NCI-H510A (cell line): ENCODE measurements at places on chromosomes 7 and 10.

DNA sequence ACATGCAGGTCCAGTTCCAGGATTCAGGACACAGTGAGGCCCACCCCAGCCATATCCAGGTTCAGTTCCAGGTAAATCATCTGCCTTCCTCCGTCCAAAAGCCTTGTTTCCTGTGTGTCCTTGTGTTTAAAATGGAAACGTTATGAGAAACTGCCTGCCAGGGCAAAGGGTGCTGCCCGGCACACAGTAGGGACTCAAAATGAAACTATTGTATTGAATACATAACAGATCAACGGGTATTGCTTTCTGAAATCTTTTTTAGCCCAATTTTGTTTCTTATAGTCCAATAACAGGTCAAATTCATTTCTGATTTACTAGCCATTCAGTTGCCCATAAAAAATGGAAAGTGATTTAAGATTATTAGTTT, 115.5 kb downstream of the EGFR start:
- DNase-seq = no peak

DNA sequence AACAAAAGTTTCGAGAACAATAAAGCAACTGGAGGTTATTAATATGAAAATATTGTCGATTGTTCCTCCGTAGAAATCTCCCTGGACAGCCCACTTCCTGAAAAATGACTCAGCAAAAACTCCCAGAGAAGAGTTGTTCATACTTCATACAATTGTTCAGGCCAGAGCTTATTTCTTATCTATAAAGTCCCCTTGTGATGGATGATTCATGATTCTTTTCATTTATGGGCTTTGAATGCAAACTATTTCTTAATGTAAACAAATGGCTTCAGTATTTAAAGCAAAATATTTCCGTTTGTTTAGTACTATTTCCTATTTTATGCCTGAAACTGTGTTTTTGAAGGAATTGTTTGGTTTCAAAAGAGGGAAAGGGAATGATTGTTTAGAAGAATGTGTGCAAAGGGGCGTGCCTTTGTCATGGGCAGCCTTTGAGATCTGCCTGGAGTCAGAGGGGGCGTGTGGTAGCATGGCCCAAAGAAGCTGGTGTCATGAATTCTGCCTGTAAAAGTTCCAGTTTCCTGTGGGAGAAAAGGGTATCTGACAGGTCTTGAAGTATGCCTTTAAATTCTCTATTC, 26.2 kb upstream of the EXOC6 start:
- DNase-seq = no peak

DNA sequence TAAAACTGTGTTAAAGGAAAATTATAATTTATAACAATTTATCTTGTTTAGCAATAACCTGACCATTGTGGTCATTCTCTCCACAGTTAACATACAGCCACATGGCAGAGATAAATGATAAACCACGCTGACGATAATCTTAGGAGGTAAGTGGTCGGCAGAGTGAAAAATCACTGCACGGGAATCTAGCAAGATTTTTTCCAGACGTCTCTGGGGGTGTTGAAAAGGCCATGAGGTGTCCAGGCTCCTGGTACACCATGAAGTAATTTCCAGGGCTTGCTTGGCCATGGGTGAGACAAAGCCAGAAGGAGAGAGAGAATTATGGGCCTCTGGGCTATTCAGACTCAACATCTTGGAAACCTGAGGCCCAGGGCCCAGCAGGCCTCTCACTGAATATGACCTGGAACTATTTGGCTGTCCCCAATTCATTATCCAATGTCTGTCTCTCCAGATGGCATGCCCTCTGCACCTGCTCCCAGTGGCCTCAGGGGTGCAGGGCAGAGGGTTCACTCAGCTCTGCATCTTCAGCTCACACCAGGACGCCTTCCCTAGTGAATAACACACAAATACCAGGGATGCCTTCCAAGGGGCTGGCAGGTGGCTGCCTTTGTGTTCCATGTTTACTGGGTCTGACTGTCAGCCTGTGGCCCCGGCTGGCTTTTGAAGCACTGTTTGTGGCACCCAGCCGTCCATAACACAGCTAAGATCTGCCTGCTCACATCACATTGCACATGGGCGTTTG, 590.4 kb upstream of the PFKP start:
- DNase-seq = no peak

DNA sequence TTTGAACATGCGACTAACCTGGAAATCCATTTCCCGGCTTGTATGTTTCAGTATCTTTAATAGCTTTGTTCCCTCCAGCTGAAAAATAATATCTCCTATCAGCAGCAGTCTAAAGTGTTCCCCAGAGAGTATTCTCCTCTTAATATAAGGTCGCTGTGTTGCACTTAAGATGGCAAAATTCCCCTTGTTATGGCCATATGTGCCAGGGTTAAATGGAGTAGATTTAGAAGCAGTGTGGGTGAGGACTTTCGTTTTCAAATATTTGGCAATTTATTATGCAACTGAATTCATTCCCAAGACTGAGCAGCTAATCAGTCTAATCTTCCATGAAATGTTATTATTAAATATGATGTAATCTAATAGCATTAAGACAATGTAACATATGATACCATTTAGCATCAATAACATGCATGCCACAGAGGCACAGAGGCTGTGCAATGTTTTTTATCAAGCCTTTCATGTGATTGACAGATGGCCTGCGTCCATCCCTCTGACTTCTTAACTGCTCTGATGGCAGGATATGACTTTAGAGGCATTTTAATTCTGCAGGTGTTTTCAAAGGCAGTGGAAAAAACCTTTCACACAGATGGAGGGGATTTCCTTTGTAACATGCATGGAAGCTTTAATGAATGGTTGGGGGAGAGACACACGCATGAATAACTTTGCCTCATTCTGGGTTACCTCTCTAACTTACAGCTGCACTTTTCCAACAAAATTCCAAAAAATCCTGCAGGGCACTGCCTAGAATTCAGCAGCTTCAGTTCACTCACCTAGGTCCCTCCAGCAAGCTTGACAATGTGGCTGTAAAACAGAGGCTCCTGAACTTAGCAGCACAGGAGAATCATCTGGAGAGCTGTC, 55.1 kb upstream of the ZPBP start:
- DNase-seq = no peak

- no peak for DNase-seq
These were observed 130.1 kb downstream of the ELMO1 start for GRCh38 chr7:37318541-37318940.

- peak; percentile 88 for DNase-seq
These were observed 354.2 kb downstream of the DNAJB6 start for GRCh38 chr7:157690833-157691585.

DNA sequence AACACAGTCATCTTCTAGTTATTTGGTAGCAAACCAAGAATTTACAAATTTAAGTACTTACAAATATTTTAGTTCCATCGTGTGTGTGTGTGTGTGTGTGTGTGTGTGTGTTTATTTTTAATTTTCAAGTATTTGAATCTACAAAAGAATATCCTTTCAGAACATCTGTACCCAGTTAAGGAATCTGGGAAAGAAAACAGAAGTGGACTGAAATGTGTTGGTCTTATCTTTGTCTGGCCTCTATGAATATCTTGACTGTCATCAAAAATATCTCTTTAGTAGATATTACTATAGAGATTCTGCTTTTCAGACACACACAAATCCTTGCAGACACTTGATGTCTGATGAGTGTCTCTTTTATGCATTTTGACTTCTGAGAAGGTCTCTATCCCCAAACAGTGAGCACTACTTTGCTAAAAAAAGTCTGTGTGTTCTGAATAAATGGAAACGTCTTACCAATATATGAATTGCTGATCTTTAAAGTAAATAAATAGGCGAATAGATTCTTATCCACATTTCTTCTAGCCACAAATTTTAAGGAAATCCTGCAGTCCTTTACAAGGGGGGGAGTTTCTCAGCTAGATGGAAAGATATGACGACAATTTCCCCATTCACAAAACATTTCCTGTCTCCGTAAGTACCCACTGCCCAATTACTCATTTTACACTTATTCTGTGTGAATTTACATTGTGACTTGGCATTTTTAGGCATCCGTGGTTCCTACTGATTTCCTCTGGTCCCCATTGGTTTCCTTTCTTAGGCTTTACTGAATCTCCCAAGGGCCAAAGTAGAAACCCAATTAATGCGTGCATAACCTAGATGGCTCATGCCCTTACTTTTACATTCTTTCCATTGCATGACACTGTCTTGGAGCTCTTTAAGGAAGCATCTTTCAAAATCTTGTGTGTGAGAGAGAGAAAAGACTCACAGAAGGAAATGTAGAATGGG, 36.0 kb downstream of the NRCAM start:
- no peak for DNase-seq

DNA sequence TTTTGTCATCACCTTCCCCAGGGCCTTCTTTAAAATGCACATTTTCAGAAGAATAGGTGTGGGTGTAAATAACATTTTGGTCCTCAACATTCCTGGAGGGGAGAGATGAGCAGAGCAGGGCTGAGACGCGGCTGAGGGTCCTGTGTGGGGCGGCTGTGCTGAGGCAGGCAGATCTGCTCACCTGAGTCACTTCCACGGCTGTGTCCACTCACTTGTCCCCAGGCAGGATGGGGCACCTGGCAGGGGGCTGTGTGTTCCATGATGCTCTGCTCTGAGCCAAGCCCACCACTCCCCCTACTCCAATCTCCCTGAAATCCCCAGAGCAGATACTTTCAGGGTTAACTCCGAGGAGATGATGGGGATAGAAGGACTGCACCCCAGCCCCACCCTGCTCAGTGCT, 93.8 kb downstream of the GLRX3 start:
- DNase-seq = no peak

- DNase-seq = no peak
These were observed 278.1 kb upstream of the SP4 start for GRCh38 chr7:21149809-21150208.

DNA sequence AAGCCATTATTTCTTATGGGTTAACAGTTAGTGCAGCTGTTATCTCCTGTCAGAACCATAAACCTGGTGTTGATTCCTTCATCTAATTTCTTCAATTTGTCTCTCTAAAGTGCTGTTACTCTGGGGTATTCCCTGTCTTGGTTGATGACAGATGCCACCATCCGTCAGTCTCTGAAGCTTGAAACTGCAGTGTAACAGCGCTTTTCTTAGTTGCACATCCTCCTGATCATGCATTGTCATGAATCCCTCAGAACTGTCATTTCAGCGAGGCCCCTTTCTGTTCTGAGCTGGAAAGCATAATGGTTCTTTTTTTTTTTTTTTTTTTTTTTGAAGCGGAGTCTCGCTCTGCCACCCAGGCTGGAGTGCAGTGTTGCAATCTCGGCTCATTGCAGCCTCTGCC, 193.9 kb downstream of the SDK1 start:
- no peak for DNase-seq

GRCh38 chr7:20835111-20835750, 48.5 kb upstream of the SP8 start:
- no peak for DNase-seq

DNA sequence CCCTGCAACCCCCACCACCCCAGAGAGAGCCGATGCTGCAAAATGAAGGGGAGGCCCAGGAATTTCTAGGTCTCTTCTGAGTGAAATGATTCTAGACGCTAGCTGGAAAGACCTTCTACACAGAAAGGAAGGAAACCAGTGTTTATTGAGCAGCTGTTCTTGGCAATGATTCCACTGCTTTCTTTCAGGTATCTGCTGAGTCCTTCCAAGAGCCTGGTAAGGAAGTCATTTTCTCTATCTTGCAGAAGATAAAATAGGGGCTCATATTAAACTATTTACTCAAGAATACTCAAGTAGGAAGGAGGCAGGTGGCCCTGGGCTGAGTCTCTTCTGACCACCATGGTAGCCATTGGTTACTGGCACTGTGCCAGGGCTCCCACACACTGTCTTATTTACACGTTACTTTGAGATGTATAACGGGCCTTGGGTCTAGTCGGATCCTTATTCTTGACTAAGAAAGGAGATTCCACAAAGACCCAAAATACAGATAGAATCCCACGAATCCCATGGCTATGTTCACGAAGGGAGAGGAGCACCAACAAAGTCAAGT, 112.1 kb downstream of the GALNT11 start:
- DNase-seq = no peak

- DNase-seq = no peak
These were observed 5.9 kb downstream of the BORCS7 start for GRCh38 chr10:102859911-102860310.
